ENCODE measurements at places on chromosomes 5 and 9. TPM values are rescaled to one million over a fixed set of nuclear protein-coding genes. Genes with fewer than 3 reads are reported as not detected.

Gene CAMK4
- total RNA-seq = 3.8 TPM

Gene IL3
- total RNA-seq = not detected

Gene NR6A1
- 0.88 TPM for total RNA-seq

Gene SPINK1
- total RNA-seq = not detected

GRCh38 chr5:82827651-82828050, 249.5 kb downstream of the TMEM167A start:
- DNase-seq = no peak
- H3K27me3 ChIP-seq = no peaks in the 10 kb centered on the region
- no peak overlapping the region for H3K4me3 ChIP-seq
- H3K27ac ChIP-seq = no peak overlapping the region
- no peaks in the 10 kb centered on the region for H3K4me1 ChIP-seq

- H3K4me3 ChIP-seq = no peak overlapping the region
- H3K27me3 ChIP-seq = no peaks in the 10 kb centered on the region
- no peak for DNase-seq
- H3K4me1 ChIP-seq = no peaks in the 10 kb centered on the region
- H3K36me3 ChIP-seq = no peaks in the 10 kb centered on the region
Observed at GRCh38 chr9:70888471-70888870, 232.9 kb downstream of the TRPM3 start.

- no peaks in the 10 kb centered on the region for H3K4me1 ChIP-seq
- H3K4me3 ChIP-seq = no peak overlapping the region
- H3K27me3 ChIP-seq = no peaks in the 10 kb centered on the region
- no peak for DNase-seq
Observed at GRCh38 chr5:2690293-2690692, 61.2 kb downstream of the IRX2 start.

DNA sequence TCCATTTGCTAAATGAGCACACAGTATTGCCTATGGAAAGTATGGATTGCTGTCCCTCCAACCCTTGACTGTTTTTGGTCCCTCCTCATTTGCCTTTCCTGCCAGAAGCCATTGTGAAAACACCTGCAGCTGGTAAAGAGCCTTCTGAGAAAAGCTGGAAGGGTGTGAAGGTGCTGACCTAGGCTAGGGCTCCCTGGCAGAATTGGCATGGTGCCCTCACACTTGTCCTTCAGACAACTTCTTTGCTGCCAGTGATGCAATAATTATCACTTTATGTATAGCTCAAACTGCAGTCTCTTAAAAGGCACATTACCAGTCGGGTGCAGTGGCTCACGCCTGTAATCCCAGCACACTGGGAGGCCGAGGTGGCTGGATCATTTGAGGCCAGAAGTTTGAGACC, 4.2 kb downstream of the TXNDC15 start:
- H3K36me3 ChIP-seq = no peaks in the 10 kb centered on the region
- no peak overlapping the region for H3K27ac ChIP-seq
- no peak for DNase-seq
- no peaks in the 10 kb centered on the region for H3K27me3 ChIP-seq
- H3K4me3 ChIP-seq = no peak overlapping the region
- peaks cover 6% of the 10 kb centered on the region for H3K4me1 ChIP-seq

GRCh38 chr5:115458003-115458409, 86.6 kb downstream of the FEM1C start:
- no peaks in the 10 kb centered on the region for H3K4me1 ChIP-seq
- H3K4me3 ChIP-seq = no peak overlapping the region
- H3K27ac ChIP-seq = no peak overlapping the region
- no peaks in the 10 kb centered on the region for H3K27me3 ChIP-seq

DNA sequence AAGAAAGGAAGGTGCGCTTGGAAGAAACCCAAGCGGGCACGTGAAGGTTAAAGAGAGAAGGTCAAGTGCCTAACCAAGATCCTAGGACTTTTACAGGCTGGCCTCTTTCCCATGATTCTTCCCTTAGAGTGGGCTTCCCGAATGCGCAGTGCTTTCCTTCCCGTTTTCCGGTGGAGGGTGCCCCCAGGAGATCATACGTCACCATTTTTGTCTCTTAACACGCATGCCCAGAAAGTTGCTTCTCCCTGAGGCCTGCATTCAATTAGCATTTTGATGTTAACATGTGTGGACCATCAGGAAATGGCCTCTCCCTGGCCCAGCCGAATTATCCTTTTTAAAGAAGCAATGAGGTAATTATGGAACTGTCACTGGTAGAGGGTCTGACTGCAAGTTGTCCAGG, 1.9 kb upstream of the RUSC2 start:
- H3K4me1 ChIP-seq = peaks cover 8% of the 10 kb centered on the region
- no peaks in the 10 kb centered on the region for H3K27me3 ChIP-seq
- H3K27ac ChIP-seq = no peak overlapping the region
- H3K4me3 ChIP-seq = no peak overlapping the region
- DNase-seq = no peak

- no peaks in the 10 kb centered on the region for H3K27me3 ChIP-seq
- no peak overlapping the region for H3K4me3 ChIP-seq
- H3K36me3 ChIP-seq = no peaks in the 10 kb centered on the region
Observed at GRCh38 chr9:128764361-128764760, 7.4 kb downstream of the ZER1 start.

DNA sequence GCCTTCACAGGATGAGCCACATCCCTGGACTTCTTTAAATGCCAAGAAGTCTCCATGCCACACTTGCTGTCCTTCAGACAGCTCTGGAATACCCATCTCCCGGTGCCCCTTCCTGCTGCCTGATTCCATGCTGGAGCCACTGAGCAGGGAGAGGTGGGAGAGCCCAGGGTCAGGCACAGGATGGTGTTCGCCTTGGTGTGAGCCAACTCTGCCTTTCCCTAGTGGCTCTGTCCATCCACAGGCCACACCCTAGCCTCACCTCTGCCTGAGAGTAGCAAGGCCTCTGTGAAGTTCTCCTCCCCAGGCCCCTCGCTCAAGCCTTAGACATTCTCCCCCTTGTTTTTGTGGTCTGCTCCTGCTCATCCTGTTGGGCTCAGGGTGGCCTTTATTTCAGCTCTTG, 54.2 kb upstream of the ANGPTL2 start:
- H3K27ac ChIP-seq = no peak overlapping the region
- H3K36me3 ChIP-seq = no peaks in the 10 kb centered on the region
- no peak overlapping the region for H3K4me3 ChIP-seq
- no peaks in the 10 kb centered on the region for H3K27me3 ChIP-seq

DNA sequence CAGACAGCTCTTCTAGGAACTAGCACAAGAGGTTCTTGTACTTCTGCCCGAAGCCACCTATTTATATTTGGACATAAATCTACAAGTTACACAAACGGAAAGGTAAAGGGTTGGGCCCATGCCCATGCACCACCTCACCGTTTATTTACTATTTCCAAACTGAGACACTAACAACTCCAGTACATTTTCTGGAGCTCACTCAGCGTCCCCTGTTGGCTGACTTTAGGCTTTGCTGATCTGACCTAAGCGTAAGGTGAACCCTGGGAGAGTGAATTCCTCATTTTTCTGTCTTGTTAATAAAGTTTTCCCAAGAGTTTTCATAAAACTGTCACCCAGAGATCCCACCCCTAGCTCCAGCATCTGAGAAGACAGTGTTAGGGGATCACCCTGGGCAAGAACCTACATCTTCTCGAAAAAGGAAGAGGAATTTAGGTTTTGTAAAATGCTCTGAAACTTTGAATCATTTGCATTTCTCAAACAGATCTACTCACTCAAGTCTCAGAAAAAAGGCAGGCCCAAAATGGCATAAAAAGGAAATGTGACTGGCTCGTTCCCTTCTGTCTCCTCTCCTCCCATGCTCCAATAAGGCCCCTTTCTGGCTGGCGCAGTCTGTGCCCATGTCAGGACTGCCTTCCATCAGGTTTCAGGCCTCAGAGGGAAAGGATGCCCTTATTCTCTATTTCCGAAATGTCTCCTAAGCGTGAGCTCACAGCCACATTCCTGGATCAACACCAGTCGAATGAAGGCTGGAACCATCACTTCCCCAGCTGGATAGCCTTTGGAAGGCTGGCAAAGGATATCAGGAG, 201.3 kb downstream of the FANCC start:
- H3K4me3 ChIP-seq = no peak overlapping the region
- no peaks in the 10 kb centered on the region for H3K4me1 ChIP-seq

GRCh38 chr5:157857816-157858526, 974 bp downstream of the CLINT1 start:
- peaks cover 4% of the 10 kb centered on the region for H3K4me1 ChIP-seq
- no peaks in the 10 kb centered on the region for H3K27me3 ChIP-seq
- no peak for DNase-seq
- peak overlapping the region; percentile 71 for H3K27ac ChIP-seq

DNA sequence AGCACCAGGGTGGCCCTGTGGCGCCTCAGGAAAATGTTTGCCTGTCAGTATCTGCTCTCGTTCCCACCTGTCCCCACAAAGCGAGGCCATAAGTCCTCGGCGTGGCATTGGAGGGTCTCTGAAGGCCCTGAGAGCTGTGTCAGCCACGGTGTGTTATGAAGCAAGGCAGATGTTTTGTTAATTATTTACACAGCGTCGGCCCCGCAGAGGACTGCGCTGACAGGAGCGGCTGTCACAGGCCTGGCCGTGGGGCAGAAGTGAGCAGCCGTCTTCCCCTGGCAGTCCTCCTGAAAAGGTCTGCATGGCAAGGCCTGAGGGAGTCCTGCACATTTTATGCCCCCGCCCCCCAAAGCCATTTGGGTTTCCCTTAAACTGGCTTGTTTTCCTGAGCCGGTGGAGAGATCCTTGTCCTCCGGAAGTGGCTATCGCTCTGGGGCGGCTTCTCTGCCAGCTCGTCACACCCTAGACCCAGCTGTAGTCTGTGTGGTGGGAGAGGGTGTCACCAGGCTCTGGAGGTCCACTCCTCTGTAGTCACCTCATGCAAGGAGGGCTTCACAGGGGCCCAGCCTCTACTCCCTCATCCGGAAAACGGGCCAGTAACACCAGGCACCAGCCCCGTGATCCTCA, 6.2 kb downstream of the NEK6 start:
- no peaks in the 10 kb centered on the region for H3K27me3 ChIP-seq
- peaks cover 18% of the 10 kb centered on the region for H3K4me1 ChIP-seq
- H3K27ac ChIP-seq = no peak overlapping the region
- no peak overlapping the region for H3K4me3 ChIP-seq
- H3K36me3 ChIP-seq = no peaks in the 10 kb centered on the region

DNA sequence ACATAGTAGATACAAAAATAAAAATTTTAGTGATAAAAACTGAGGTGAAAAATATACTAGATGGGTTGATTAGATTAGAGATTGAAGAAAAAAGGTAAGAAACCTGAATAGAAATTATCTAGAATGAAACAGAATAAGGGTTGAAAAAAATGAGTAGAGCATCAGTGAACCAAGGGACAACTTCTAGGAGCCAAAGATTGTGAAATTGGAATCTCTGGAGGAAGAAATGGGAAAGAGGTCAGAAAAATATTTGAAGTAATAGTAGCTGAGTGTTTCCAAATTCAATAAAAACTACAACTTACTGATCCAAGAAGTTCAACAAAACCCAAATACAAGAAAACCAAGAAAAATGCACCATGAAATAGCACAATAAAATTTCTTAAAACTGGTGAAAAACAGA, 116.6 kb upstream of the STARD4 start:
- no peaks in the 10 kb centered on the region for H3K27me3 ChIP-seq
- no peaks in the 10 kb centered on the region for H3K4me1 ChIP-seq

DNA sequence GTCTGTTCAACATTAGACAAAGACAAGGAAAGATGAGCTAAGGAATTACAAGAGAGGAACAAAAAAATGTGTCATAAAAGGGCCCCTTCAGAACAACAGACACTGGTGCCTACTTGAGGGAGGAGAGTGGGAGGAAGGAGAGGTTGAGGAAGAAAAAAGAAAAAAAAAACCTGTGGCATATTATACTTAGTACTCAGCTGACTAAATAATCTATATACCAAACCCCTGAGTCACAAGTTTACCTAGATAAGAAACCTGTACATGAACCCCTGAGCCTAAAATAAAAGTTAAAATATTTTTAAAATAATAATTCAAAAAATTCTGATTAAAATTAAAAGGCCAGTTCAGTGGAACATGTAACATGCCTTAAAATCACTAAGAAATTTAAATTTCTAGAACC, 107.3 kb downstream of the MTREX start:
- H3K27ac ChIP-seq = no peak overlapping the region
- H3K27me3 ChIP-seq = no peaks in the 10 kb centered on the region
- no peak for DNase-seq

- H3K4me1 ChIP-seq = peaks cover 3% of the 10 kb centered on the region
- H3K27ac ChIP-seq = no peak overlapping the region
- DNase-seq = no peak
- no peaks in the 10 kb centered on the region for H3K36me3 ChIP-seq
- H3K27me3 ChIP-seq = no peaks in the 10 kb centered on the region
Observed at GRCh38 chr9:77512876-77513275, 135.2 kb downstream of the GNA14 start.

DNA sequence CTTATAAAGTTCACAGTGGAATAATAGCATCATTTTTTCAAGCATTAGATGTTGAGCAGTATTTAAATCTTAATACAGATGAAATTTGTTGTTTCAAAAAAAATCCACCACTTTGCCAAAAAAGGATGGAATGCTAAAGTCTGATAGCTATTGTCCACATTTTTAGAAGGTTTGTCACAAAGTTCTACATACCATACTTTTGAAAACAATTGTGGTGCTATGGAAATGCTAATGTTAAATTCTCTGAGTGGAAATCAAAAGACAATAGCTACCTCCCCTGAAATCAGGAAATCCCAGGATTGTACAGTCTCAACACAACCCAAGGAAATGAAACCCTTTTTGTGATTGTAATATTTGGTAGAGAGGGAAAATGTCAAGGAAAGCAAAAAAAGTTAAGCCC, 19.3 kb upstream of the GRAMD2B start:
- no peak overlapping the region for H3K4me3 ChIP-seq
- no peak for DNase-seq
- no peak overlapping the region for H3K27ac ChIP-seq
- no peaks in the 10 kb centered on the region for H3K27me3 ChIP-seq
- H3K36me3 ChIP-seq = no peaks in the 10 kb centered on the region
- H3K4me1 ChIP-seq = no peaks in the 10 kb centered on the region

DNA sequence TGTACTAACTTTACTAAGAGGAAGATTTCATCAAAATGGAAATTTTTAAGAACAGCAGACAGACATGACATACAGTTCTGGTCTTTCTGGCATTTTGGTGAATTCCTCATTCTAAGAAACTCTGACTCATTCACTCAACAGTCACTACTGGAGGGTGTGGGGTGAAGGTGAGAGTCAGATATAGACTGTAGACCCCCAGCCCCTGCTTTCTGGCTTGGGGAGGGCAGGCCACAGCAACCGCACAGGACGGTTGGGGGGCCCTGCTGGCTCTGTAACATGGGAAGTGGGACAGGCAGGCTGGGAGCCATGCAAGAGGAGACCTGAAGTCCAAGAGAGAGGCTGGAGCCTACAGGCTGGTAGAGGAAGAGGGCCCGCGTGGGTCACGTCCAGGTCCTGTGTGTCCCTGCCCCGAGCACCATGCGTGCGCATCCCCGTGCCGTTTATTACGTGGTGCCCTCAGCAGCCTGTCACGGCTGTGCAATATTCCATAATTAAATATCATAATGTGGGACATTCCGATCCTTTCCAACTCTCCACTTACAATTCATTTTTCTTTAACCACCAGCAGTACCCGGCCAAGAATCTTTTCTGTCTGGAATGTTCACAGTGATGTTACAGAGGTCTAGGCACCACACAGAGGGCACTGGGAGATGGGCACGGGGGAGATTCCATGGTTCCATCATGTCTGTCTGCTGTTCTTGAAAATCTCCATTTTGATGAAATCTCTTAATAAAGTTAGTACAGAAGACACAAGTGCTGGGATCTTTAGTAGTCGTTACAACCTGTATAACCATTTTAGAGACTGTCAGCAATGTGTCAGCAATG, 75.5 kb downstream of the SEMA4D start:
- no peak overlapping the region for H3K27ac ChIP-seq
- no peak for DNase-seq
- H3K27me3 ChIP-seq = no peaks in the 10 kb centered on the region
- no peaks in the 10 kb centered on the region for H3K4me1 ChIP-seq
- H3K4me3 ChIP-seq = no peak overlapping the region

Measured in ovary (tissue), 10 donors.